Activated CD4-positive, CD25-positive, alpha-beta regulatory T cell treated with anti-CD3 and anti-CD28 coated beads, Interleukin-2, amount 50 U/mL, for 72 hours (primary cell): ENCODE measurements at places on chromosomes 12 and 14.

DNA sequence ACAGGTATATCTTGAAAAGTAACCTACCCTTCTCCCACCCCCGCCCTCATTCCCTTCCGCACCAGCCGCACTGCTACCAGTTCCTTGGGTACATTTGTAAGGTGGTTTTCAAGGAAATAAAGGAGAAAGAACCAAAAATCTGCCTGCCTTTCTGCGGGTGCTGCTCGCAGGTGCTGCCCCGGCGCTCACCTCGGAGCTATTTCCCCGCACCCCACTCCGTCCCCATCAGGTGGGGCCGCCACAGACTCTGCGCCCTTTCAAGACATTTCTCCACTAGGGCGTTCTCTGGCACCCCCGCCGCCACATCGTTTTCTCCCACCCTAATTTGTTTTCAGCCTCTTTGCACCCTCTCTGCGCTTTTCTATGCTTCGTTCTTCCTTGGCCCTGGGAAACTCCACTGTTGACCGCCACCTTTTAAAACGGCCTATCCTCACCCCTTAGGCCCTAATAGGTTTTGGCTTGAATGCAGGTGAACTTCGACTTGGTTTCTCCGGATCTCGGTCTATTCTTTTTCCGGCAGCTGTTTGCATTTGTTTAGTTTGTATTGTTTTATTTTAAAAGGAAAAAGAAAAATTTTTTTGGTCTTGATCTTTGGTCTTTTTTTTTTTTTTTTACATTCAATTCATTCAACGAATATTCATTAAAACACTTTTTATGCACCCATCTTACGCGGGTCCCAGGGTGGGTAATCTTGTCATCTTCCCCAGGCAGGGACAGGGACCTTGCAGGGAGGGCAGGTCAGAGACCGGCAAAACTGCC is 3.0 kb downstream of the VSX2 start:
- no peak for DNase-seq

- no peak for DNase-seq
Measured at GRCh38 chr12:90963946-90964345, 9.0 kb upstream of the CCER1 start.

GRCh38 chr12:55132816-55133215 is 6.6 kb downstream of the OR9K2 start:
- no peak for DNase-seq

DNA sequence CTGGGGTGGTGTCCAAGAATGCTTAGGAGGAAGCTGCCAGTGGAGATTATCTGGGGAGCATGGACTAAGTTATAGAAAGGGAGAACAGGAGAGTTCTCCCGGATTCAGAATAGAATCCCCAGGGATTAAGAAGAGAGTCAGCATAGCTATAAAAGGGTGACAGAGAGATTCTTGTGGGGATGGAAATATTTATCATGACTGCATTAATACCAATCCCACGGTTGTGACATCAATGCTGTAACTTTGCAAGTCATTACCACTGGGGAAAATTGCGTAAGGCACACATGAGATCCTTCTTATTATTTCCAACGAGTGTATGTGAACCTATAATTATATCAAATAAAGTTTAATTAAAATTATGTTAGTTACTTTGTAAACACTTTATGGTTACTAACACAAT is 447.9 kb upstream of the TMEM132C start:
- DNase-seq = no peak

DNA sequence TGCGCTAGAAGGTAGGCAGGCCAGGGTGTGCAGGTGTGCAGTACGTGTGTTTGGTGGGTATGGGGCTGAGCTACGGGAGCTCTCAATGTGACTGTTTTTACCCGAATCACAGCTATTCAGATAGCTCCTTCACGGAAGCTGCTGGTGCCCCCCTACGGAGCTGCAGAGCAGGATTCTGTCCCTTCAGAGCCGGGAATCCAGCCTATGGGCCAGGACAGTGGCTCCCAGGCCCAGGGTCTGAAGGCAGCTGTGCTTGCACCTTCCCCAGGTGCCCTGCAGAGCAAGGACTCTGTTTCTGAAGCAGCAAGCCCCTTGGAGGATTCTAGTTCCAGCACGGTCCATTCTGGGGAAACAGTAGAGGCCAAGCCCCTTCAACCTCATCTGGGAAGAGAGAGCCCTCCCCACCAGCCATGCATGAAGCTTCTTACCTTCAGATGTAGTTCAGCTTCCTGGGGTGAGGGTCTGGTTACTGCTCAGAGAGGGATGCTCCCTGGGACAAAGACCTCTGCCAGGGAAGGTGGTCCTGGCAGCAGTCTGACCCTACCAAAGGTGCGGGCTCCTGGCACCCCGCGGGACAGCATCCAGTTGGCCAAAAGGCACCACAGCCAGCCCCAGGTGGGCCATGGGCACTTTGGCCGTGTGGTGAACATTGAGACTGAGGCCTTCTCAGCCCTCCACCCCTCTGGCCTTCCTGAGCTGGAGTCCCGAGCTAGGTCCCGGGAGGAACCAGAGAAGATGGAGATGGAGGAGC is 29.1 kb downstream of the PLEKHH1 start:
- no peak for DNase-seq

- DNase-seq = no peak
Measured at GRCh38 chr12:104964856-104965205, 6.7 kb upstream of the SLC41A2 start.

DNA sequence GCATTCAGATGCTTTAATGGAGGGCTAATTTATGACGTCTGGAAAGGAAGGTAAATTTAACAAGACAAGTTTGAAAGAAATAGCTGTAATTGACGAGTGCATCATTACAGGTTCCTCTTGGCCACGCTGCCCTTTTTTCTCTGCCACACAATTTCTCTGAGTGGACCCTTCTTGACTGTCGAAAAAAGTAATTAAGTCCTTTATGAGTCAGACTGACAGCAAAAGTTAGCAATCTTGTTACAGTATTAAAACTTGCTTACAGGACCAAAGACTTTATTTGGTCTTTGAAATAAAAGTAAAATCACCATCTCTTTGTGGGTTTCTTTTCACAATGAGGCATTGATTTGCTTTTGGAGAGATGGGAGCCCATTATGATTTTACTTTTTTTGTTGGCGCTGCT is 42.6 kb downstream of the SAMD4A start:
- no peak for DNase-seq

GRCh38 chr12:116174904-116175303 is 102.6 kb downstream of the MED13L start:
- no peak for DNase-seq

- DNase-seq = no peak
Measured at GRCh38 chr12:110109037-110109836, 14.9 kb upstream of the IFT81 start.

DNA sequence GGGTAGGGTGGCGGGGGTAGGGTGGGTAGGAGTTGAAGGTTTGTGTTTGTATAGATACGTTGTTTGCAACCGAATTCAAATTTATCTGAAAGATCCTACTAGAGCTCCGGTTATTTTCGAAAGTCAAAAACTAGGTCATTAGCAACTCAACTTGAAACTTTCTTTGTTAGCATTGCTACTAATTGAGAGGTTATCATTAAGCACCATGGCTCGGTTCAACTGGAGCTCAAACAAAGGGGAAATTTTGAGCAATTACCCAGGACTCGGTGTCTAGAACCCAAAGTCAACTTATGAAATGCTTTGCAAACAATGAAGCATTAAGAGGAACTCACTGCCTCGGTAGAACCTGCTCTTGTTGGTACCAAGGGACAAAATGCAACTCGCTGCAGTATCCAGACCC is 207.7 kb downstream of the BCAT1 start:
- no peak for DNase-seq

DNA sequence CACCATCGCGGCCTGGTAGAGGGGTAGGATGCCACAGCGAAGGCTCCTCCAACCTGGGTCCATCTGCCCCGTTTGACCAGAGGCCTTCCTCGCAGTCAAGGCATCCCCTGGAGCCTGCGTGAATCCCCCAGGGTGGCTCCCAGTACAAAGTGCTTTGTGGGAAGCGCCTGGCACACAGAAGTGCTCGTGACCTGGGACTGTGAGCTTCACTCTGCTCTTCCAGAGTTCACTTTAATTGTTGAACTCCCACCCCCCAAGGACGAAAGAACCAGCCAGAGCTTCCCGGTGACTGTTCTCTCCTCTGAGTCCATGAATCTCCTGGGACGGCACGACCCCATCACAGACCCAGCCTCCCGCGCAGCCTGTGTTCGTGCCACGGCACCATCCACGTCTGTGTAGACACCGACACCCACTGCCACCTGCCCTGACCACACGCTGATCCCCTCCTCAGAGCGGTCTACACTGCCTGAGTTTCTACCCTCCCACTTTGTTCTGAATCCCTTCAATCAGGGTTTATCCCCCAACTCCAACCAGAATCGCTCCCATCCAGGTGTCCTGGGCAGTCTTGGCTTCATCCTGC is 15.9 kb downstream of the P2RX2 start:
- DNase-seq = no peak
